ENCODE measurements at places on chromosomes 7 and 10. TPM values are rescaled to one million over a fixed set of nuclear protein-coding genes. Genes with fewer than 3 reads are reported as not detected.

Gene SLC13A1
- not detected for total RNA-seq

DNA sequence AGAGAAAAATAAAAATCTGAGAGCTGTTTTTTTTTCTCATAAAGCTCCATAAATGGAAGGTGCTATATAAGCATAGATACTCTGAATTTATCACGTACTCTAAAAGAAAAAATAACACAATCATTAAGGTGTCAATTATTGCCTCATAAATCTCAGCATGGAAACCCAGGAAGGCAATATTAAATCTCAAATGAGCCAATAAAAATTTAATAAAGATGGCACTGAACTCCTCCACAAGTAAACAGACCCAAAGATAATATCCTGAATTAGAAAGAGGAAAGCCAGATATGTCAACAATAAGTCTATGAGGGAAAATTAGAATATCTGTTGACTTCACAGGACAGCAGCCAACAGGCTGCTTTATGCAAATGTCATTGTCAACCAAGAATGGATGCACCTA lies 66.5 kb downstream of the CDK6 start:
- peaks cover 70% of the 10 kb centered on the region for H3K36me3 ChIP-seq
- no peak for DNase-seq
- no peaks in the 10 kb centered on the region for H3K27me3 ChIP-seq
- peak overlapping the region; percentile 74 for H3K27ac ChIP-seq

- no peak overlapping the region for H3K4me3 ChIP-seq
- no peaks in the 10 kb centered on the region for H3K27me3 ChIP-seq
- H3K36me3 ChIP-seq = peaks cover 36% of the 10 kb centered on the region
- H3K27ac ChIP-seq = no peak overlapping the region
- no peak for DNase-seq
Measured at GRCh38 chr7:32574626-32575025, 79.3 kb downstream of the AVL9 start.

DNA sequence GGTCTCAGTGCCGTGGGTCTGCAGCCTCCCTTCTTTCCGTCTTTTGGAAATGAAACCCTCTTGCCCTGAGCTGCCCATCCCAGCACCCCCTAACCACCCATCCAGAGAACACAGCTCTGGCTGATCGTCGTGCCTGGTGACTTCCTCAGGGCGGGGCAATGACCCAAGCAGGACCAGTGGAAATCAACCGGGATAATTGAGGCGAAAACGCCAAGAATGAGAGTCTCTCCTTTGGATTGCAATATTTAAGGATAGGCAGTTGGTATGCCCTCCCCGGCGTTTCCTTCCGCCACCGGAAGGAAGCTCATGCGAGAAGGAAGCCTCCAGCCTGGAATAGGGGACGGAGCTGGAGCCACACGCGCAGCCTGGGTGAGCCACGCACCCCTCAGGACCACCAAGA lies 73.7 kb upstream of the PFKP start:
- no peak overlapping the region for H3K27ac ChIP-seq
- no peaks in the 10 kb centered on the region for H3K36me3 ChIP-seq
- no peak overlapping the region for H3K4me3 ChIP-seq

- peaks cover 5% of the 10 kb centered on the region for H3K36me3 ChIP-seq
- peak; percentile 80 for DNase-seq
- peak within 1 kb of the TSS; percentile 73 for H3K4me3 ChIP-seq
- H3K4me1 ChIP-seq = peaks cover 12% of the 10 kb centered on the region
Measured at GRCh38 chr7:35253710-35254495, at the start of gene TBX20. Gene TBX20, minus strand, starts transcription at chr7:35254100. Its CDS starts 480 bp downstream, at chr7:35253620.

DNA sequence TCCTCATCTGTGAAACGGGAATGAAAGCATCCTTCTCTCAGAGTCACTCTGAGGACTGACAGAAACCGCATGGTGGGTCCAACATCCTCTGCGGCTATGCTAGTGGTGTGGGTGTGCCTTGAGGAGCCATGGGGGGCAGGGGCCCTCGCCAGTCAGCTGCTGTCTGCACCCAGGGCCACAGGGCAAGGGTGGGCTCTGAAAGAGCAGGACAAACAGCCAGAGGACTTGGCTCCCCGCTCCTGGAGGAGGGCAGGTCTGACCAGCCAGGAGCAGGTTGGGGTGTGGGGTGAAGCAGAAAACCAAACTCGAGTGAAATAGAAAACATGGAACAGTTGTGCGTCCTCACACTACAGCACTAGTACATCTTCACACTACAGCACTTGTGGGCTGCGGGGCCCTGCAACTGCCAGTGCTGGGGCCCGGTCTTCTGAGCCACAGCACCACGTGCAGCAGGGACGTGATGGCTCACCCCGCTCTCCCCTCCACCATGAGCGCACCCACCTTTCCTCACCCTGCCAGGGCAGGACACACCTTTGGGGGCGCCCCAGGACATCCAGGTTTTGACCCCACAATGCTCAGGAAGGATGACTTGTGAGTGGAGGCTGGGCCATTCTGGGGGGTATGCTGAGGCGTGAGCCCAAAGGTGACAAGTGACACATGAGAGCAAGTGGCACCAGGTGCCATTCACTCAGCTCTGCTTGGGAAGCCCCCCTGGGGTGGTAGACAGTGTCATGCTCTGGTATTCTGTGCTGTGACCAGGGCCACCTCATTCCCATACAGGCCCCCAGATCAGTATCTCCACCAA lies 96.1 kb upstream of the RET start:
- H3K4me1 ChIP-seq = peaks cover 1% of the 10 kb centered on the region
- no peak overlapping the region for H3K4me3 ChIP-seq

- no peak overlapping the region for H3K27ac ChIP-seq
- H3K27me3 ChIP-seq = peaks cover 83% of the 10 kb centered on the region
- H3K4me1 ChIP-seq = peaks cover 13% of the 10 kb centered on the region
- H3K4me3 ChIP-seq = no peak overlapping the region
- peaks cover 5% of the 10 kb centered on the region for H3K36me3 ChIP-seq
Measured at GRCh38 chr7:27201580-27202017, 1.7 kb upstream of the HOXA13 start.

DNA sequence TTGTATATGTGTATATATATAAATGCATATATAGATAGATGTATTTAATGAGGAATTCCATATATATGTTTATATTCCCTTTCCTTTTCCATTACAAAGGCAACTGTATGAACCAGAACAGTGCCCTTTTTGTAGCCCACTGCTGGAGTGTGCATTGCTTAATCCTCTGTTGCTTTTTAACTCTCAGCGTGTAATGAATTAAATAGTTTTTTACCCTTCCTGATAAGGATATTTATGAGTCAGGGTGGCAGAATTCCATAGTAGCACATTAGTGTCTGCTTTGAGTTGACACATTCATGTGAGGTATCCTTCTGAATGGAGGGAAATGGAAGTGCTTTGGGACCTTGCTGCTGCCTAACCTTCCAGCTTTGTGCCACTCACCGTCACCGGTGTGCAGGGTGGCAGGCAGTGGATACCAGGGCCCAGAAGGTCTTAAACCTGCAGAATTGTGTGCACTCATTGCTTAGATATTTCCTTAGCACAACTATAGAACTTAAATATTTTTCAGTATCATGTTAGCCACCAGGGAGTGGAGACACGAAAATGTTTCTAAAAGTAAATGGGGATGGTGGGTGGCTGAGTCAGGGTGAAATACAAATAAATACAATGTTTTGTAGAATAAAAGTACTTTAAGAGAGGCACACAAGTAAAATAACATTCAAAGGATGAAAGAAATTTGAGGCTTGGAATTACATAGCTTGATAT lies 117.9 kb downstream of the SND1 start:
- peaks cover 22% of the 10 kb centered on the region for H3K4me1 ChIP-seq
- no peak for DNase-seq
- peaks cover 12% of the 10 kb centered on the region for H3K36me3 ChIP-seq

DNA sequence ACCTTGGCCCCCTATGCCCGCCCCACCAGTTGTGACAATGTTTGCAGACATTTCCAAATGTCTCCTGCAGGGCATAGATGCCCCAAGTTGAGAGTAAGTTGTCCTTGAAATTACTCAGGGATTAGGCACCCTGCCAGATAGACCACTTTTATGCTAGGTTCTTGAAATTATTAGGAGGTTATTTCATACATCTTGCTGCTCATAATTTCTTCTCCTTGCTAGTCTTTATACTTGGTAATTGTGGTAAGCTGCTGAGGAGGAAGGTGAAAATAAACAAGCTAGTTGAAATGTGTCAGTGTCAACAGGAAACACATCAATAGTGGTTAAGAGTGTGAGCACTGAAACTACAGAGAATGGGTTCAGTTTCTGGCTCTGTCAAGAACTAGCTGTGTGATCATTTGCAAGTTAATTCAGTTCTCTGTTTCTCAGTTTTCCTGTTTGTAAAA lies 63.7 kb upstream of the AOAH start:
- H3K36me3 ChIP-seq = no peaks in the 10 kb centered on the region
- peak; percentile 74 for DNase-seq
